ENCODE measurements at places on chromosomes 5 and 9.

DNA sequence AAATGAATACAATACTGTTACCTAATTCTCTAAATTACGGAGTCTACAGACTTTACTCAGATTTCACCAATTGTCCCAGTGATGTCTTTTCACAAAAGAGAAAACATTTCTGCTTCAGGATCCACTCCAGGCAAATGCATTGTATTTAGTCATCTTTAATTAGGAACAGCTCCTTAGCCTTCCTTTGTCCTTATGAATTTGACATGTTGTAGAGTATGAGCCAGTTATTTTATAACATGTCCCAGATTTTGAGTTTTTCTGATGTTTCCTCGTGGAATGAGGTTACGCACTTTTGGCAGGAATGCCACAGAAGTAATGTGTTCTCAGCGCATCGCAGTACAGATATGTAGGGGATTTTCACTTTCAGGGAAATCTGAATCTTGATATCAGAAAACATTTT is 10.5 kb downstream of the HABP4 start:
- no peak for DNase-seq

DNA sequence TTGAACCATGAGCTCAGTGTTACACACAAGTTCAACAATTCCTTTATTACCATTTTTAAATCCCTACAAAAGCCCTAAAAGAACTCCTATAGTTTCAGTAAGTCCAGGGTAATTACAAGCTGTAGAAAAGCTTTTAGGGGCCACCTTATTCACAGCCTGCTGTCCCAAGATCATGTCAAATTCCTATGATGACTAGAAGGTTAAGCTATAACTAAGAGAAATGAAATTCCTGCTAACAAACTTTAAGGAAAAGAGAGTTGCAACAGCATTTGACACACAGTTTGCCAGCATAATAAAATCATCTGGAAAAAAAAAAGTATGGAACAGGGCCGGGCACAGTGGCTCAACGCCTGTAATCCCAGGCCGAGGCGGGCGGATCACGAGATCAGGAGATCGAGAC is 31.5 kb downstream of the TMEM245 start:
- no peak for DNase-seq

GRCh38 chr9:131584858-131585257 is 39.5 kb downstream of the PRRT1B start:
- peak; percentile 64 for DNase-seq

DNA sequence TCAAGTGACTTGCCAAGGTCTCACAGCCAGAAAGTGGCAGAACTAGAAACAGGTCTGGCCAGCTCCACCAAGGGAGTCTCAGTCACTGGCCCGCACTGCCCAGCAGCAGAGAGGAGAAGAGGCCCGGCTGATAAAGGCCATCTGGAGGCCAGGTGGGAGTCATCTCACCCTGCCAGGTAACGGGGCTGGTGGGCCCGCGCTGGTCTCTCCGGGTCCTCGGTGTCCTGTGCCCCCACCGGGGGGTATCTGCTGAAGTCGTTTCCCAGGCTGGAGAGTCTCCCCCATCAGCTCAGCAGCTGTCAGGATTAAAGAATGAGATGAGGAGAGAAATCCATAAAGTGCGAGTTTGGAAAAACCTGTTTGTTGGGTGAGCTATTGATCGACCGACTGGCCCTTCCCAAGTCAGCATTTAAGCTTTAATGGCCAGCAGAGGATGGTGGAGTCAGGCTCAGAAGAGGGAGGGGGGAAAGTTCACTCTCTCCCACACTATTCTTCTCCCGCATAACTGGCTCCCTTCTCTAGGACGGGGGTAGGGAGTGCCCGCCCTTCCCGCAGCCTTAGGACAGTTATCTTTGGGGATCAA is 30.3 kb downstream of the LMX1B start:
- no peak for DNase-seq

- peak; percentile 7 for DNase-seq
These were observed 37.3 kb upstream of the TENT4A start for GRCh38 chr5:6675784-6676491.

- DNase-seq: no peak
These were observed 25.9 kb downstream of the UGCG start for GRCh38 chr9:111922324-111923013.

GRCh38 chr9:121634329-121635261 is 16.8 kb upstream of the DAB2IP start:
- peak; percentile 15 for DNase-seq

- no peak for DNase-seq
These were observed 76.2 kb downstream of the SLF1 start for GRCh38 chr5:94694671-94695070.

- DNase-seq: peak; percentile 79
These were observed 97.7 kb downstream of the FNBP1 start for GRCh38 chr9:129945314-129945713.

DNA sequence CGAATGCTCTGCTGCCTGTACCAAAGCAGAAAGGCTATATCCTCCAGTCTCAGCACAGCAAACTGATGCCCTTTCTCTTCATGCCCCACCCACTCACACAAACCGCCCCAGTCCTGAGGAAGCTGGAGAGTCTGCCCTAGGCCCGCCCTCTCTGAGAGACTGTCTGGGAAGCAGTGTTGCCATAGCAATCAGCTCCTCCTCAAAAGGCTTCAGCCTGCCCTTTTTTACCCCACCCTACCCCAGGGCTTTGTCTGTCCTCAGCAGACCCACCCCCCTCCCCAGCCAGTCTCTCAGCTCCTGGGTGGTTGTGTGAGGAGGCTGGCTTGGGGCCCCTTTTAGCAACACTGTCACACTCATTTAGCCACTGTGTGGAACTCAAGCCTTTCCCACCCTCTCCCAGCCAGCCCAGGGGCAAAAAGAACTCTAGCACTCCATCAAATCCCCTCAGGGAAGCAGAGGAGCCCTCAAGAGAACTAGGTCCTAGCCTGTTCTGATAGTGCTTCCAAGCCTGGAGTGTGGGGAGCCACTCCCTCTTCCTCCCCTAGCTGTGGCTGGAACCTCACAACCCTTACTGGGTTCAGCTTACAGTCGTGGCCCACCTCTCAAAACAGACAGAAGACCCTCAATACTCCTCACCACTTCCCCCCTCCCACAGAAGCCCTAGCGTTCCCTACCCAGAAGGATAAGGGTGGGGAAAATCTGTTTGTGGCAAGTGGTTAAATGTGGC is 1.4 kb downstream of the ATOSB start:
- DNase-seq: peak; percentile 88

- no peak for DNase-seq
These were observed 66.1 kb upstream of the EDIL3 start for GRCh38 chr5:84450617-84451414.

DNA sequence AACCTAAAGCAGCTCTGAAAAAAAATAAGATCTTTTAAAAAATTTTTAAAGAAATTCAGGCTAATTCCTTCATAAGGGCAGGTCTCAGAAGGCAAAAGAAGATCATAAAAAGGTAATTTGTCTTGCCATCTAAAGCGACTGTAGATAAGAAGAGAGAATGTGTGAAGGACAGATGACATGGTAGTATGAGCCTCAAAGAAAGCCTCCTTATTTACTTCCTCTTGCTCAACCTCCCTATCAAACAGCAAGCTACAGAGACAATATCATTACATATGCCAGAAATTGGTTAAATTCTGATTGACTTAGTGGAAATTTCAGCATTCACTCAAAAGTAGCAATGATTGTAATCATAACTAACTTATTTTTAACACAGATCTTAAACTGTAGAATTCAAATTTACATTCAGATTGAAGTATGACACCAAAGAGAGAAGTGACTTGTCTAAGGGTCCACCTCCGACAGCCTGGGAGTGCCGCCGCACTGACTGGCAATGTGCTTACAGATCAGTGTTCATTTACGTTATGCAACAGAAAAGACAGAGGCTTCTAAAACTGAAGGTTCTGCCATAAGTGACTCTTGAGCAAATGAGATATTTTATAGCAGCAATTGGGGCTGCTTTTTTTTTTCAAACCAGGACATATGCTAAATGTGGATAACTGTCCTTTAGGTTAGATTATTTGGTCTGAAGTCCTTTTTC is 132.0 kb downstream of the CEMIP2 start:
- no peak for DNase-seq

GRCh38 chr5:78046006-78046405 is 248.5 kb downstream of the AP3B1 start:
- DNase-seq: no peak

GRCh38 chr9:132136151-132136780 is 25.6 kb upstream of the NTNG2 start:
- DNase-seq: no peak

GRCh38 chr5:75335952-75336614 is 937 bp upstream of the HMGCR start:
- peak; percentile 32 for DNase-seq

DNA sequence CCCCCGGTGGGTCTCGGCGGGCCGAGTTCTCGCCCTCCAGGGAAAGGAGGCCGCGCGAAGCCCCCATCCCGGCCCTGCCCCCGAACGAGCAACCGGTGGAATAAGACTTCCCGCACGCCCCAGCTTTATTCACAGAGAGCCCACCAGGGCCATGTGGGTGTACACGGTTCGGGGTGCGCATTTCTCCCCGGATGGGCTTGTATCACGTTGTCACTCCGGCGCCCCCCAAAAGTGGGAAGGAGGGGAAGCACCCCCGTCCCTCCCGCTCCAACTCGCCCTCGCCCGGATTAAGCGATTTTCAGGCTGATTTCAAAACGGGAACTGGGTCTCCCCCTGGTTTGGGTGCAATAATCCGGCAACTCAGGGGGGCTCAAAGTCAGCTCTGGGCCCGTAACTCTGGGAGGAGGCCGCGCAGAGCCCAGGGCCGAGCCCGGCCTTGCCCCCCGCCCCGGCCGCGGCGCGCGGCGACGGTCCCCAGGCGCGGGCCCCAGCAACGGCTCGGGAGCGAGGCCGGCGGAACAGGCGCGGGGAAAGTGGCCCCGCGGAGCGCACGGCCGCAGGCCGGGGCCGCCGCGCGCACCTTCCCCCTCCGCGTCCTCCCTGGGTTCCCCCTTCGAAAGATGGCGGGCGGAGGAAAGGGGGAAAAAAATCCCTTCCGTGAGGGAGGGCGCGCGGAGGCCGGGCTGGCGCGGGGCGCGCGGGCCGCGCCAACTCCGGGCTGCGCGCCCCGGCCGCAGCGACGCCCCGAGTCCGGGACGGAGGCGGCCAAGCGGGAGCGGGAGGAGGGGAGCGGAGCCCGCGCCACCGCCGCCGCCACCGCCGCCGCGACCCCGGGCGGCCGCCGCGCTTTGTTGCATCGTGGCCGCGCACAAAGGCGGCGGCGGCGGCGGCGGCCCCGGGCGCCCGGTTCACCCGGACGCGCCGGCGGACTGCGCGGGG is 644 bp downstream of the BRD3 start:
- no peak for DNase-seq

GRCh38 chr5:1315709-1316587 is 21.1 kb upstream of the TERT start:
- no peak for DNase-seq

- no peak for DNase-seq
These were observed 673.4 kb downstream of the KCTD16 start for GRCh38 chr5:144844086-144844485.

DNA sequence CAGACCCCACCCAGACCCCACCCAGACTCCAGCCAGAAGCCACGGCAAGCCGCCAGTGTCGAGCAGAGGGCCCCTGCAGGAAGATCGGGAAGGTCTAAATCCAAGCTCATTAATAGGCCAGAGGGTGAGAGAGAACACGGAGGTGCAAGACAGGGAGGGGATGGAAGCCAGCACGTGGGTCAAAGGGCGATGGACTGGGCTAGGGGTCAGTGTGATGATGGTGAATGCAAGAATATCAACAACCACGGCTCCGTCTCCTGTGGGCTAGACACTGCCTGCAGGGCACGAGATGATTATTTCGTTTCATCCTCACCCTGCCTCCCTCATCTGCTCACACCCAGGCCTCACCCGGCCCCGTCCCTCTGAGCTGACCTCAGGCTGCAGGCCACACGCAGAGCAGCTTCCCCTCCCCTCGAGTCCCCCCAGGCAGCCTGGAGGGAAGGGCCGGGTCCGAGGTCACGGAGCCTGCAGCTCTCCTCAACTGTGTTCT is 122.0 kb downstream of the COL23A1 start:
- DNase-seq: no peak

DNA sequence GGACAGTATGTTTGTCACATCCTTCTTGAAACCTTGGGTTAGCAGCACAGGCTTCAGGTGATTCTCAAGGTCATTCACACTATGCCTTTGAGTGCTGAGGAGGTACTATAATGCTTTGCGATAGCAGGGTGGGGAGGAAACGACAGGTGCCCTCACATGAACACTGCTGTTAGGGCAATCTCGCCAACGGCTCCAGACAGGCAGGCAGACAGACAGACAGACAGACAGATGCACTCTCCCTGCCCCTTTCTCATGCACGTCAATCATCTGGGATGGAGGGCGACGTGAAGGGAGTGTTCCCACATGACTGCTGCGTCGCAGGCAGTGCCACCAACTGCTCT is 82.9 kb downstream of the RAPGEF1 start:
- DNase-seq: no peak

DNA sequence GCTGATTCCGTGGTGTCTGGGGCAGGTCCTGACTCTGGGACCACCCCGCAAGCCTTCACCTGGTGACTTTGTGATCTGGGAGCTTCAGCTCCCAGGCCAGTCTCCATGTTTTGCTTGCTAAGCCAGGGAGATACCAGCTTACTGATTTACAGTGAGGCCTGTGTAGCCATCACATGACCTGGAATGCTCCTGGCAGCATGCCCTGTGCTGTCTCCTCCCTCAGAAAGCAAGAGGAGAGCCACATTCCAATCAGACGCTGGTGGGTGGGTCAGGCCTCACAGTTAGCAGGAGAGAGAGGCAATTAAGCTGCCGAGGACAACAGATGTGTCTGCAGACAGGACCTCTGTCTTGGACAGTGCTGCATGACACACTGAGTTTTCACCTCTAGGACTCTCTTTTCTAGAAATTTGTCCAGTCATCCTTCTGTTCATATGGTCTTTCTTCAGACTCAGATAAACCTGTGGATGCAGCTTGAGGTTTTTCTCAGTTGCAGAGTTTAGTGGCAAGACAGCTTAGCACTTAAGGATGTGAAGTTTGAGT is 24.4 kb upstream of the GRPEL2 start:
- no peak for DNase-seq

- no peak for DNase-seq
These were observed 1.3 kb downstream of the EEIG1 start for GRCh38 chr9:127979333-127980059.

- no peak for DNase-seq
These were observed 2.6 kb upstream of the SHB start for GRCh38 chr9:38071470-38072134.
